ENCODE measurements at places on chromosomes 13 and 19.

DNA sequence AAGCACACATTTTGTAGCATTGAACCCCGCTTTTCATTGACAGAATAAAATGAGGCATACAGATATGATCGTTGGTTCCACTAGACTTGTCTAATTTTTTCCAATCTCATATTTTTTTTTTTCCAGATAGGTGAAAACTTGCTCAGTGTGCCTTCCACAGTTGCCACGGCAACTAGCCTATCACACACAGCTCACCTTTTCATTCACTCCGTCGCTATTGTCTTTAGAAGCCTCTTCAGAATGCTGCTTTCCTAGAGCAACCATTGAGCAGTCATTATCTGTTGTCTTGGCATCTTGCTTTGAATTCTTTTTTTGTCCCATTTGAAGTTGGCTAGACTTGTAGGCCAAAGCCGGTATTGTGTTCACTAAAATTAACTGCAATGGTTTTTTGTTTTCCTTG is 37.7 kb upstream of the ESD start:
- DNase-seq: no peak

DNA sequence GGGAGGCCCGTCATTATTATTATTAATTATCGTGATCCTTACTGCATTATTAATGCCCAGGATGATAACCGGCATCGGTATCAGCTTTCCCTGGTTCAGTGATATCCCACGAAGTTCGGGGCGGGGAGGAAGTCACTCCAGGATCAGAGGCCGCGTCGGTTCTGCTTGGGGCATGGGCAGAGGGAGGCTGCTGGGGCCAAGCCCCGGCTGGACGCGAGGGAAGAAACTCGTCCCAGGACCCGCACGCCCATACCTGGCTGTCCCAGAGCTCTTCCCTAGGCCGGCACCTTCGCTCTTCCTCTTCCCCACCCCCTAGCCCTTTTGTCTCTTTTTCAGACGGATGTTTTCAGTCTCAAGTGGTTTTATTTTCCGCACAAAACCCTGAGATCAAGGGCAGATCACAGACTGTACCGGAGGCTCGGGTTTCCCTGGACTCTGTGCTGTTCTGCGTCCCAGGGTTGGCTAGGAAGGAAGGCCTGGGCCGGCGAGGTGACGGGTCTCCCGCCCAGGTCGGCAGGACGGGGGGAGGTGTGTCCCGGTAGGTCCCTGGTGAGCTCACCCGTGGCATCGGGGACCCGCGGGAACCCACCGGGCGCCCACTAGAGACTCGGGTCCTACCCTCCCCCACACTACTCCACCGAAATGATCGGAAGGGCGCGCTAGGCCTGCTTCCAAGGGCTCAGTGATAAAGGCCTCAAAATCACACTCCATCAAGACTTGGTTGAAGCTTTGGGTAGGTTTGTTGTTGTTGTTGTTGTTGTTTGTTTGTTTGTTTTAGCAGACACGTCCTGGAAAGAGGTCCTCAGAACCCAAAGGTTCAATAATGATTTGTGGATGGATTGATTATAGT is 7.9 kb downstream of the ZIC2 start:
- DNase-seq: no peak

GRCh38 chr19:4722671-4723594 is 709 bp downstream of the DPP9 start:
- DNase-seq: no peak

- DNase-seq: peak; percentile 55
Observed at GRCh38 chr13:44396701-44397580, 23.3 kb downstream of the SERP2 start.

- no peak for DNase-seq
Observed at GRCh38 chr13:59603646-59604045, 560.1 kb downstream of the DIAPH3 start.

- peak; percentile 74 for DNase-seq
Observed at GRCh38 chr19:3479834-3480215, 500 bp downstream of the SMIM24 start.

- peak; percentile 63 for DNase-seq
Observed at GRCh38 chr19:609004-609346, 19.3 kb downstream of the HCN2 start.

DNA sequence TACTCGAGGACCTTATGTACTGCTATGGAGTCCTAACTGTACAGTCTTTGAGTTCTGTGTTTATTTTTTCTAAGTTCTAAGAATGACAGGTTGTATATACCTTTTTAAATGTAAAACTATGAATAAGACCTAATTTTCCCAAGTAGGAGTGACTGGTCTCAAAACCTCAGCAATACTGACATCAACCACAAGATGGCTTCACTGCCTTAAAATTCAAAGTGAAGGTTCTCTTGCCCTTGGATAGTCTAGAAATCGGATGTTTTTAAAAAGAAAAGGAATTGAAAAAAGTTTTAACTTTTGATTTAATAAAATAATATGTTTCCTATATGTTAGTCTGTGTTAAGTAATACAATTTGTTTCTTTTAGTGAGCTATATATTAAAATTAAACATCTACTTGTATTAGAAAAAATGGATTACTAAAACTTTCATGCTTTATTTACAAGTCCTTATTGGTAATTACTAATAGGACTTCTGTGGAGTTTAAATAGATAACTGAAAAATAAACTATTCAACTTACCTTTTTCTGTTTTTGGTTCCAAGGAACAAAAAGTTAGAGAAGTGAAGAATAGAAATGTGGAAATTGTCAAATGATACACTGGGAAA is 52.0 kb downstream of the TDRD3 start:
- DNase-seq: peak; percentile 49

DNA sequence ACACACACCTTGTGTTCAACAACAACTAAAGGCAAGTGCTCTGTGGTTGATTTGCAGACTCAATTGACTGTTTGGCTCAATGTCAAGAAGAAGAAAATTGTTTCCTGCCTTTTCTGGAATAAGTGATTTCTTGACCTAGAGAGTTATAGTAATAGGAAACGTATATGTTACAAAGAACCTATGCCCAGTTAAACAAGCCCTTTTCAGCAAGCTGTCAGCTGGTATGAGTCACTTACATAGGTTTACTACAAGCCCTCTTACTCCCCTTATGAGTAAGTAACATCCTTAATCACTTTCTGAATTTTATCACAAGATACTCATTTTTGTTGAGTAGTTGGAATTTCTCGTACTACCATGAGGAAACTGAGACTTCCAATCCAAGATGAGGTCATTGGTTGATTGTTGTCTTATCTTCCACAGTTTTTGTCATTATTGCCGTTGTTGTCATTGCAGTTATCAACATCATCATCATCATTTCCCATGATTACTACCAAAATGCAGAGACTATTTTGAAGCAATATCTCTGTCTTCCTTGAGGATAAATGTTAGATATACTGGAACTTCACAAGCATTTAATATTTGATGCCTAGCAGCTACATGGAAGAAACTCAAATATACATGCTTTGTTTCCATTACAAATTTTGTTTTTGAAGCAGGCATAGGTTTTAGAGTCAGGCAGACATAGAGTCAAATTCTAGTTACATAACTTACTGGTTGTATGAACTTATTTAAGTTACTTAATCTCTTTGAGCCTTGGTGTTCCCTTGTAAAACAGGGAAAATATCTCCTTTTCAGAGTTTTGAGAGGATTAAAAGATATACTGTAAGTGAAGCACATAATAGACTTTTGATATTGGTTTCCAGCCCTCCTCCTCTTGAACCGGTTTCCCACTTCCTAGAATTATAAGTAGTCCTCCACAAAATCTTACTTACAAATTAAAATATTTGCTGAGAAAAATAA is 106.0 kb downstream of the RAP2A start:
- DNase-seq: no peak

DNA sequence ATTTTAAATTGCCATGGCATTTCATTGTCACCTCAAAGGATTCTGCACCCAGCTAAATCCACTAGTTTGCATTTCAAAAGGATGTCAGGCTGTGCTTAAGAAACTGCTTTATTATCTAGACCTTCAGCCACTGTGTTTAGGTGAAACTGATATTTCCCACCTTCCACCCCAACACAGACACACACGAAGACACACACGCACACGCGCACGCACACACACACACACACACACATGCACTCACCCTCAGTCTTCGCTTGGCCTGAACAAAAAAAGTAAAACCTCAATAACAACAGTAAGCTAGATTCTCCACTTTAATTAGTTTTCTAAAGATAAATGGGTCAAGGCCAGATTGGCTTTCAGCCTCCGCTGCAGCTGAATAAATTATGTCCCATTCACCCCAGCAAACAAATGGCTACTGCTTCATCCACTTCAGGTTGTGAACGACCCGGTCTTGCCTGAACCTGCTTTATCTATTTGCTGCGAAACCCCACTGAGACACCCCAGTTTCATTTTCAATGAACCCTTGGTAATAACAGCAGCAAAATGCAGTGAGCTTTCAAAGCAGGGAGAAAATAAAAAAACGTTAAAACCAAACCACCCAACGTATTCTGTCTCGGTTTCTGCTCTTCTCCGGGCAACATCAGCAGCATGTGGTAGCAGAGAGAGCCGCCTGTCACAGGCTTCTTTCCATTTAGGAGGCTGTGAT is 166.8 kb downstream of the DCT start:
- DNase-seq: no peak

DNA sequence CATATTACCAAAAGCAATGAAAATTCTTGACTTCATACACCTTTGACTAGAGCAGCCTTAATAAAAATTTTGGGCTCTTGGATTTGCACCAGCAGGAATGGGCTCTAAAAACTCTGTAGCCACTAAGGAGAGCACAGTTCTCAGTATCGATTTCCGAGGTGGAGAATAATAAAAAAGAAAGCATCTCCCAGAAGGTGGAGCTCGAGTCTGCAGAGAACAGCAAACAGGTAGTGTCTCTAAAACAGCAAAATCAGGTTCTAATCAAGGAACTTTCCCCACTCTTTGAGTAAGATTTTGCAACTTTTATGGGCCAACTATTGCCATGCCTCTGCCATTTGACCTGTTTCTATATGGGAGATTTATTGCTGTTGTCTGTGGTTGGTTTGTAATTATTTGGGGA is 258.7 kb upstream of the GPC6 start:
- no peak for DNase-seq

GRCh38 chr13:25062479-25062878 is 33.5 kb upstream of the PABPC3 start:
- DNase-seq: no peak

DNA sequence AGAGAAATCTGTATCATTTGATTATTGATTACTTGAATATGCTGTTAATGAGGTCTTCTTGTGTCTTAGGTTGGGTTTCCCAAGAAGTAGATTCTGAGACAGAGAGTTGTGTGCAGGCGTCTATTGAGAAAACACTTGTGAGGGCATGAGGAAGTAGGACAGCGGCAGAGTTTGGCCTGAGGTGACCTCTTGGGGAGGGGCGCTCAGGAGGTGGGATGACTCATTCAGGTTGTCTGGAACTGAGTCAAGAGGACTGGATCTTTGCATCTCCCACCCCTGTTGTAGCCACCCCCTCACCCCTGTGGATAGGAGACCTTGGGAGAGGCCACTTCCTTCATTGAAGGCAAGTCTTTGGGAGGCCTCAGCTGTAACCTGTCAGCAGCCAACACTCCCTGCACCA is 35.2 kb upstream of the WDFY2 start:
- peak; percentile 68 for DNase-seq

- no peak for DNase-seq
Observed at GRCh38 chr13:26596458-26596857, 39.0 kb downstream of the WASF3 start.
